ENCODE measurements at places on chromosomes 7 and 10.

DNA sequence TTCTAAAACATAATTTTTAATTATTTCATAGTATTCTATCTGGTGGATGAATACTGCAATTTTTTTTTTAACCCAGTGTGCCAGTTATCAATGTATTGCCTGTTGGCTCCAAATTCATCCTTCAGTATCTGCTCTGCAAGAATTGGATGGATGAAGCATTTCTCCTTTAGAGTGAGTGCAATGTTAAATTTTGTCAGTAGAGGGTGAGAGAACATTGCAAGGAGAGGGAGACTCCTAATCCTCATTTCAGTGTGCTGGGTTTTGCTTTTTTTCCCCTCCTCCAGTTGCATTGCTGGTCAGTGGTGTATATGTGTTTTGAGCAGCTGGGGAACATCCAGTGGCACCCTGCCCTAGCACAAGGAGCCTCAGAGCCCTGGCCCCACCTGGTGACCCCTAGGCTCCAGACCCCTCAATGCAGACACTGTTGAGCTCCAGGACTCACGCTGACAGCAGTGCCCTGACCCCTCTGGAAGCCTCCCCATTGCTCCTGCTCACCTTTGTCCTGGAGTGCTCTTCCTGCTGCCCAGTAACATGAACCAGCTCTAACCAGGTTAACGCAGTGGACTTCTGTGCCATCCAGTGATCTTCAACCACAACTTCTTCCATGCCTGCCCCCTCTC, 199.4 kb downstream of the USP6NL start:
- no peaks in the 10 kb centered on the region for H3K27me3 ChIP-seq
- no peaks in the 10 kb centered on the region for H3K36me3 ChIP-seq
- H3K27ac ChIP-seq: no peak overlapping the region
- no peak for DNase-seq
- H3K4me3 ChIP-seq: no peak overlapping the region
- H3K4me1 ChIP-seq: no peaks in the 10 kb centered on the region

GRCh38 chr10:22648547-22648961, 65.8 kb downstream of the PIP4K2A start:
- no peak overlapping the region for H3K27ac ChIP-seq
- DNase-seq: peak; percentile 46
- no peaks in the 10 kb centered on the region for H3K27me3 ChIP-seq
- peak overlapping the region; percentile 19 for H3K4me3 ChIP-seq
- H3K36me3 ChIP-seq: no peaks in the 10 kb centered on the region
- H3K4me1 ChIP-seq: peaks cover 15% of the 10 kb centered on the region

GRCh38 chr10:69810097-69810496, 8.4 kb downstream of the COL13A1 start:
- H3K4me3 ChIP-seq: no peak overlapping the region
- H3K36me3 ChIP-seq: no peaks in the 10 kb centered on the region
- peaks cover 27% of the 10 kb centered on the region for H3K4me1 ChIP-seq
- H3K27ac ChIP-seq: no peak overlapping the region
- no peaks in the 10 kb centered on the region for H3K27me3 ChIP-seq
- no peak for DNase-seq

GRCh38 chr10:105253515-105254212, 612.6 kb downstream of the SORCS3 start:
- H3K27ac ChIP-seq: no peak overlapping the region
- DNase-seq: no peak
- no peak overlapping the region for H3K4me3 ChIP-seq
- no peaks in the 10 kb centered on the region for H3K36me3 ChIP-seq
- no peaks in the 10 kb centered on the region for H3K27me3 ChIP-seq

DNA sequence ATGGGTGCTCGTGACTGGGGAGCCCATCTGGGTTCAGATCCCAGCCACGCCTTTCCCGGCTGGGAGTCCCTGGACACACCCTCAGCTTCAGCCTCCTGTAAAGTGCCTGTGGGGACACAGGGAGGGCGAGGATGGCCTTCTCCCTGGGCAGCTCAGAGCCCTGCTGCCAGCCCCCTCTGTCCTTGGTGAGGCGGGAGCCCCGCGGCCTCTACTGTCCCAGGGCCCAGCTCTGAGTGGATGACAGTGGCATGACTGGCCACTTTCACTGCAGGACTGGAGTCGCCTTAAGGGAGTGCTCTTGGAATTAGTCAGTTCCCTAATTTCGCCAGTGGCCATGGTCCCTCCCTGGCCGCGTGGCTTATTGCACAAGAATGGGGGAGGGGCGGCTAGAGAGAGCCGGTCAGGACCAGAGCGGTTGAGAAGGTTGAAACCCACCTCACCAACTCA, 4.6 kb downstream of the BRI3 start:
- peaks cover 40% of the 10 kb centered on the region for H3K36me3 ChIP-seq
- H3K27ac ChIP-seq: peak overlapping the region; percentile 91
- DNase-seq: peak; percentile 55
- no peaks in the 10 kb centered on the region for H3K27me3 ChIP-seq
- H3K4me3 ChIP-seq: no peak overlapping the region

- no peak overlapping the region for H3K4me3 ChIP-seq
- no peaks in the 10 kb centered on the region for H3K36me3 ChIP-seq
- DNase-seq: no peak
- H3K27me3 ChIP-seq: no peaks in the 10 kb centered on the region
- H3K27ac ChIP-seq: no peak overlapping the region
- H3K4me1 ChIP-seq: no peaks in the 10 kb centered on the region
Measured at GRCh38 chr7:32336726-32337125, 153.5 kb downstream of the LSM5 start.

DNA sequence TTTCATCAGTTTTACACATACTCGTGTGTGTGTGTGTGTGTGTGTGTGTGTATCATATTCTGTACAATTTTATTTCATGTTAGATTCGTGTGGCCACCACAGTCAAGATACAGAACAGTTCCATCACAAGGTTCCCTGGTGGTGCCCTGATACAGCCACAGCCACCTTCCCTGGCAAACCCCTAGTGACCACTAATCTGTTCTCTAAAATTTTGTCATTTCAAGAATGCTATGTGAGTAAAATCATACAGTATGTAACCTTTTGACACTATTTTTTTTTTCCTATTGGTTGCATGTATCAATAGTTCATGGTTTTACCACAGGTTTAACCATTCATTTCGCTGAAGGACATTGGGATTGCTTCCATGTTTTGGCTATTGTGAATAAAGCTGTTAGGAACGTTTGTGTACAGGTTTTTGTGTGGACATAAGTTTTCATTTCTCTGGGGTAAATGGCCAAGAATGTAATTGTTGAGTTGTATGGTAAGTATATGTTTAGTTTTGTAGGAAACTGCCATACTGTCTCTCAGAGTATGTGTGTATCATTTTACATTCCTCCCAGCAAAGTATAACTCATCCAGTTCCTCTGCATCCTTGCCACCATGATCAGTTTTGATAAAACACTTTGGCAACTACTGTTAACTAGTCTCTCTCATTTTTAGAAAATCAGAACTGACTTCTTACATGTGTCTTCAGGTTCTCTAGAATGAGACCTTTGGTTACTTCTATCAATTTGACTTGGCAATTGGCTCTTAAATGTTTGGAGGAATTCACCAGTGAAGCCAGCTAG, 20.6 kb downstream of the KLHDC10 start:
- H3K4me1 ChIP-seq: 0 out of 2 replicates have a peak, but pooled peaks cover 3% of the 10 kb centered on the region
- DNase-seq: no peak
- no peaks in the 10 kb centered on the region for H3K36me3 ChIP-seq

GRCh38 chr7:88600695-88601094, 158.8 kb upstream of the ZNF804B start:
- H3K4me3 ChIP-seq: no peak overlapping the region
- H3K27me3 ChIP-seq: no peaks in the 10 kb centered on the region
- no peak overlapping the region for H3K27ac ChIP-seq
- no peaks in the 10 kb centered on the region for H3K36me3 ChIP-seq
- no peak for DNase-seq

- no peak overlapping the region for H3K4me3 ChIP-seq
- DNase-seq: no peak
- H3K27me3 ChIP-seq: peaks cover 5% of the 10 kb centered on the region
- H3K27ac ChIP-seq: no peak overlapping the region
Measured at GRCh38 chr7:131950758-131951157, 394.3 kb upstream of the PODXL start.

GRCh38 chr10:122911889-122912484, 1.6 kb downstream of the FAM24A start:
- DNase-seq: peak; percentile 52
- no peaks in the 10 kb centered on the region for H3K4me1 ChIP-seq
- no peaks in the 10 kb centered on the region for H3K27me3 ChIP-seq
- no peak overlapping the region for H3K27ac ChIP-seq
- no peak overlapping the region for H3K4me3 ChIP-seq

DNA sequence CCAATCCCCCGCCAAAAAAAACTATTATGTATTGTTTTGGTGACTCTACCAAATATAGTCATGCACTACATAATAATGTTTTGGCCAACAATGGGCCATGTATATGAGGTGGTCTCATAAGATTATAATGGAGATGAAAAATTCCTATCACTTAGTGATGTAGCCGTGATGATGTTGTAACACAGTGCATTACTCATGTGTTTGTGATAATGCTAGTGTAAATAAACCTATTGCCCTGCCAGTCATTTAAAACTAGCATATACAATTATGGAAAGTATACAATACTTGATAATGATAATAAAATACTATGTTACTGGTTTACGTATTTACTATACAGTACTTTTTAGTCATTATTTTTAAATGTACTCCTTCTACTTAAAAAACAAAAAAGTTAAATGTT, 101.5 kb downstream of the SLC25A40 start:
- no peak overlapping the region for H3K27ac ChIP-seq
- DNase-seq: no peak
- H3K4me1 ChIP-seq: no peaks in the 10 kb centered on the region
- no peaks in the 10 kb centered on the region for H3K36me3 ChIP-seq
- H3K4me3 ChIP-seq: no peak overlapping the region

DNA sequence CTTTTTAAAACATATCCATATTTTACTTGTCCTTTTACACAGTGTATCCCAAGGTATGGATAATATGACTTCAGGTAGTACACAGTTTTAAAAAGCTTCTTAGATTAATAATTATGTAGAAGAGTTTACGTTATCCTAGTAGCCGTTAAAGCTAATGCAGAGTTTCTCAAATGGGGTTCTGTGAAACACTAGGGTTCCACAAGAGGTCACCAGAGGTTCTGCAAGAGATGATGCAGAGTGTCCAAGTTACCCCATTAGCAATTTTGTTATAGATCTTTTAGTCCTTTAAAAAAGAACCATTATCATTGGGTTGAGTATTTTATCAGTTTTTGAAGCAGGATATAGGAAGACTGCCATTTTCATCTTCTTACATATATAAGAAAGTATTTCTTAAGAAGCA, 298.9 kb upstream of the HPS1 start:
- no peak for DNase-seq
- no peaks in the 10 kb centered on the region for H3K27me3 ChIP-seq
- H3K4me3 ChIP-seq: no peak overlapping the region

GRCh38 chr10:87760195-87760905, 57.7 kb downstream of the ATAD1 start:
- peaks cover 2% of the 10 kb centered on the region for H3K4me1 ChIP-seq
- H3K36me3 ChIP-seq: peaks cover 12% of the 10 kb centered on the region
- DNase-seq: peak; percentile 5

DNA sequence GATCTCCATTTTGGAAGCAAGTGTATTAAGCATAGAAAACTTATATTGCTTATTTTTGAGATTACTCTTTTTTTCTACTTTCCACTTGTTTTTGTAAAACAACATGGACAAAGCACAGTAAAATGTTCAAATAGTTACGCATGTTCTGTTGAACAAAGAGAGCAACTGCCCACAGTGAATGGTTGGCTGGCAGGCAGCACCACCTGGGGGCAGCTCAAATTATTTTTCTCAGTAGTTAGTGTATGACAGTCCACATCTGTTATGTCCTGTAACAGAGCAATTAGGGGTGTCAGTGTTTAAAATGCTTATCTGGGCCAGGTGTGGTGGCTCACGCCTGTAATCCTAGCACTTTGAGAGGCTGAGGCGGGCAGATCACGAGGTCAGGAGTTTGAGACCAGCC, 46.1 kb upstream of the CACUL1 start:
- no peak for DNase-seq
- no peaks in the 10 kb centered on the region for H3K4me1 ChIP-seq
- no peak overlapping the region for H3K4me3 ChIP-seq
- H3K36me3 ChIP-seq: no peaks in the 10 kb centered on the region
- no peak overlapping the region for H3K27ac ChIP-seq
- H3K27me3 ChIP-seq: peaks cover 9% of the 10 kb centered on the region

GRCh38 chr10:70315815-70316214, 32.0 kb upstream of the NPFFR1 start:
- H3K4me1 ChIP-seq: peaks cover 7% of the 10 kb centered on the region
- no peak overlapping the region for H3K27ac ChIP-seq
- H3K27me3 ChIP-seq: no peaks in the 10 kb centered on the region
- H3K4me3 ChIP-seq: no peak overlapping the region
- no peaks in the 10 kb centered on the region for H3K36me3 ChIP-seq
- DNase-seq: no peak

GRCh38 chr7:85230623-85231022, 43.8 kb upstream of the SEMA3D start:
- no peaks in the 10 kb centered on the region for H3K36me3 ChIP-seq
- no peak for DNase-seq
- H3K27me3 ChIP-seq: no peaks in the 10 kb centered on the region
- peaks cover under 1% of the 10 kb centered on the region for H3K4me1 ChIP-seq
- H3K27ac ChIP-seq: no peak overlapping the region
- no peak overlapping the region for H3K4me3 ChIP-seq

DNA sequence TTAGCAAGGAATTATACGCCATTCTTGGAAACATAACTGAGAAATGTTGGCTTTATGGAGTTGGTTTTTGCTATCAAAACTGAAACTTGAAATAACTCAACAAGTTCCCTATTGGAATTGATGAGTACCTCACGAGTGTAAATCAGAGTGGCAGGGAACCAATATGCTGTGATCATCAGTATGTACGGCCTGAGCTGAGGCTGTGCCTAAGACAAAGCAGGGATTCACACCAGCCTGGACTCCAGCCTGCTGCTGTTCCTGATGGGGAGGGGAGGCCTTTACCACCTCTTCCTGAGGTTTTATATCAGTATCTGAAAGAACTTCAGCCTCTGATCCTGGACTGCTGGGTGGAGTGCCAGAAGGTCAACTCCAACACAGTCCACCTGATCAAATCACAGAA, 52.7 kb downstream of the CRTAC1 start:
- no peaks in the 10 kb centered on the region for H3K36me3 ChIP-seq
- H3K27ac ChIP-seq: no peak overlapping the region
- H3K4me3 ChIP-seq: no peak overlapping the region

GRCh38 chr10:114096864-114097263, 53.2 kb downstream of the ADRB1 start:
- peaks cover 50% of the 10 kb centered on the region for H3K27me3 ChIP-seq
- H3K36me3 ChIP-seq: no peaks in the 10 kb centered on the region
- no peak overlapping the region for H3K27ac ChIP-seq
- H3K4me1 ChIP-seq: no peaks in the 10 kb centered on the region
- DNase-seq: no peak

DNA sequence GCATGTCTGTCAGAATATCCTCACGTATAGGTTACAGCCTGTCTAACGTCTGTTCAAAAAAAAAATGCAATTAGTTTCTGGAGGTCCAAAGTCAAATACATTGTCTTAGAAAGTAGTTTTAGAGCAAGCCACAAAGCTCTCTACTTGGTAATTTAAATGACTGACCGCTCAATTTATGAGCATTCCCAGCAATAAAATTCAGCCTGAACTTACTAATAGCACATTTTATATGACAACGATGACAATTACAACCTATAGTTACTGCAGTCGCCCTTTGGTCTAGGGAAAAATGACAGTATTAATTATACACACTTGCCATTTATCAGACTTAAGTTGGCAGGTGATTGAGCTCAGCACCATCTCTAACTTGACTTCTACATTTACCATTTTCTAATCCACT, 425.8 kb upstream of the STEAP1 start:
- H3K36me3 ChIP-seq: no peaks in the 10 kb centered on the region
- H3K4me3 ChIP-seq: no peak overlapping the region
- no peak for DNase-seq
- no peaks in the 10 kb centered on the region for H3K4me1 ChIP-seq
- H3K27ac ChIP-seq: no peak overlapping the region
